ENCODE measurements at places on chromosomes 7 and 10.

DNA sequence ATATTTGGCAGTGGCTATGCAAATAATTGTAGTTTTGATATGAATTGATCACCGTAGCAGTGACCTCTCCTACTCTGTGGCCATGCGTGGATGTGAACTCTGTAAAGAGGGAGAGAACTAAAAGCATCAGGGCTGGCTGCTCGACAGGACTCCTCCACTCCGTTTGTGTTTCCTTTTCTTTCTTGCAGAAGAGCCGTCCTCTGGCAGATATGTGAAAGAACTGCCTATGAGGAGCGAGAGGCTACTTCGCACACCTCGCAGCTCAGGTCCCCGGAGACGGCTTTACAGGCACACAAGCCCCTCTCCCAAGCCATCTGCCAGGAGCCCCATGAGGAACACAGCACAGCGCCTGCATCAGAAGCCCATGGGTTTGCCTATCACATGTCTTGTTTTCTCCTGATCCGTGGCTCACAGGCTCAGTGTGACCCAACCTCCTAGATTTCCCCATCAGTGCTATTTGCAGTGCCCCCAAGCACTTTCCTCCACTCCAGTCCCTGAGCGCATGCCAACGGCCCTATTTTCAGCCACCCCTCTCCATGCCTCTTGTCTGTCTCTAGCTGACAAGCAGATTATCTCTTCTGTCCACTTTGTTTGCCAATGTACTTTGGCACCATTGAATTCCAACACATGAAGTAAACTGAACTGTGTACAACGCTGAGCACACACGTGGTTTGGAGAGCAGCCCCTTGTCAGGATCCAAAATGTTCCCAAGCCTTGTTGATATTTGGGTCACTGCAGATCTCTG lies 164.3 kb upstream of the AKR1E2 start:
- no peak for DNase-seq

DNA sequence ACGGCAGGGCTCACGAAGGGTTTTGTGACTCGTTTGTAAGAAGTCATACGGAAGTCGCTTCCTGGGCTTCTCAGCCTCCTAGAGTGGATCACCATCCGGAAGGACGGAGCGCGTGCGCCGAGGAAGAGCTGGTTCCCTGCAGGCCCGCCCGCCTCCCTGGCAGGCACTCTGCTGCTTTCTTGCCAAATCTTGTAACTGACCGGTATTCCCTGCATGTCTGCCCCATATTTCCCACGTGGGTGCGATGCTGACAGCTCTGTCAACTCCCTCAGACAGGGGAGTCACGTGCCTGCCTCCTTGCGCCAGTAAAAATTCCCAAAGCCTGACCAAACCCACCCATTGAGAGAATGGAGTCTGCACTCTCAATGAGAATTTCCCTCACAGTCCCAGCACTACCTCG lies 12.7 kb downstream of the SHH start:
- no peak for DNase-seq

- DNase-seq, result no peak
Measured at GRCh38 chr7:126079151-126079550, 1149.5 kb upstream of the POT1 start.

DNA sequence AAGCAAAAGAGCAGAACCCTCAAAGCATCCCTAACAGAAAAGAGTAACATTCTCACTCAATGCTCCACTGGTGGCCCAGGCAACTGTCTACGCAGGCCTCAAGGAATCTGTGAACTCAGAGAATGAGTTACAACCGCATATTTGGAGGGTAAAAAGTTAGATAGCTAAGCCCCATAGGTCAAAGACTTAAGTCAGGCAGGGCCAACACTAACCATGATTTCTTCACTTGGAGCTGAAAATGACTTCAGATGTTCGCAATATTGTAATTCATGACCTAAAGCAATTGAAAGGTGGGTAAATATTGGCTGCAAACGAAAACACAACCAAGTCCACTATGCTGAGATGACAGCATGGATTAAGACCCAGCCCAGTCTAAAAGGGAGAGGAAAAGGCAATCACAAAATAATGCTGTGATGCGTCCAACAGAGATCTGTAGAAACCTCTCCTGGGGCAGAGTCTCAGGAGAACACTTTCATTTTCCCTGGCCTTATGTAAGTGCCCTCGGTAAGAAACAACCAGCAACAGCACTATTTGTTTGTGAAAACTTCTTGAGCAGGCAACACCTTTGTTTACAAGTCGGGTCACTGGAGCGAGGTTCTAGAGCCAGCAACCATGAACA lies 176.5 kb downstream of the TNS3 start:
- DNase-seq, result no peak

GRCh38 chr7:115680921-115681320 lies 349.6 kb downstream of the TFEC start:
- no peak for DNase-seq

DNA sequence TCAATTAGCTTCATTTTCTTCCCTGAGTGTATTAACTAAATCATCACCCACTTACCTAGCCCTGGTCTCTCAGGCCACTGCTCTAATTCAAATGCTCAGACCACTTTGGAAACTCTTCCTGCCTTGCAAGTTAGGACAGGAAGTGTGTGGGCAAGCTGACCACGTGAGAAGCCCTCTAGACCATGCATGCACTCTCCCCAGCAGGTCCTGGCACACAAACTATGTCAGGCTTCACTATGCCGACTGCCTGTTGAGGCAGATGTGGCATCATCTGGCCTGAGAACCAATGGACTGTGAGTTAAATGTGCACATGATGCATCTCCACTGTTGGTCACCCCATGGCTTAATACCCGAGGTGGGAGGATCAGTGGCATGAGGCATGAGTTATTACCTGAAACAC lies 439.6 kb downstream of the GRID1 start:
- DNase-seq, result peak; percentile 36

All from HT1080 (cell line).